ENCODE measurements at places on chromosomes 7 and 10. TPM values are rescaled to one million over a fixed set of nuclear protein-coding genes. Genes with fewer than 3 reads are reported as not detected.

Gene HABP2
- polyA plus RNA-seq = 0.73 TPM

Gene UTF1
- polyA plus RNA-seq = 0.19 TPM

GRCh38 chr7:79240413-79240812 is 213.1 kb downstream of the MAGI2 start:
- no peak for DNase-seq

Gene FAM180A
- polyA plus RNA-seq = not detected

Gene SPDYE11
- 0.41 TPM for polyA plus RNA-seq

DNA sequence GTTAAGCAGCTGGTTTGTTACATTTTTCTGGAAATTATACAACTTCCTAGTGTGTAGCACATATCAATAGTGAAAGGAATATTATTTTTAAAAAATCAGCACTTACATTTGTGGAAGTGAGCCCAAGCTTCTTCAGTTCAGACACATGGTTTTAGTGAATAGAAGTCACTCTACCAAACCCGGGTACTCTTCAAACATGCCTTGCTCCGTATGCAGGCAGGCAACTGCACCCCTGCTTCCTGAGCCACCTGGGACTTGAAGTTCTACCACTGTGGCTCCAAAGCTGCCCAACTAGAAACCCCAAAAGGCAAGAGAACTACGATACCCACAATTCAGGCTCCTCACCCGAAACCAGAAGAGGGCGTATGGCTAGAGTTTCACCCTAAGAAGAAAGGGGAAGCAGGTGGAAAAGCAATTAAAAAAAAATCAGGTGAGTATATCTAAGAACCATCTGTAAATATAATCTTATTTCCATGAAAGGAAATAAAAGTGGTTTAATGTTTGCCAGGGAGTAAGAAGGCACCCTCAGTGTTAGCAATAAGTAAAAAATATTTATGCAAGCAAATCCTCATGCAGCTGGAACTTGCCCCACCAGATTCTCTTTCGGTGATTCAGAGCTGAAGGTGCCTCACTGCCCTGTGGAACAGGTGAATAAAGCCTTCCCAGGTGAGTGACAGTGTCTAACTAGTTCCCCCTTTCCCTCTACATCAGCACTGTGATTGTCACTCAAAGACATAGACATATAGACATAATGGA is at the start of gene MACC1:
Gene MACC1, minus strand, starts transcription at position 192 of the 756 bp plus-strand sequence. CDS start 55,522 bp downstream, outside the sequence.
- DNase-seq = peak; percentile 78

DNA sequence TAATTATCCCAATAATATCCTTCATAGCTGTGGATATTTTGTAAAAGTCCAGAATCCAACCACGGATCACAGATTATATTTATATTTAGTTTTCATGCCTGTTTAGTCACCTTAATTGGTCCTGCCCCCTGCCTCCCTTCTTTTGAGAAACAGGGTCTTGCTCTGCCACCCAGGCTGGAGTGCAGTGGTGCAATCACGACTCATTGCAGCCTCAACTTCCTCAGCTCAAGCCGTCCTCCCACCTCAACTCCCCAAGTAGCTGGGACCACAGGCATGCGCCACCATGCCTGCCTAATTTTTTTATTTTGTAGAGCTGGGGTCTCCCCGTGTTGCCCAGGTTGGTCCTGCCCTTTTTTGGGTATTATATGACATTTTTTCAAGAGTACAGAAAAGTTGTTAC is 129.4 kb downstream of the KAT6B start:
- no peak for DNase-seq

DNA sequence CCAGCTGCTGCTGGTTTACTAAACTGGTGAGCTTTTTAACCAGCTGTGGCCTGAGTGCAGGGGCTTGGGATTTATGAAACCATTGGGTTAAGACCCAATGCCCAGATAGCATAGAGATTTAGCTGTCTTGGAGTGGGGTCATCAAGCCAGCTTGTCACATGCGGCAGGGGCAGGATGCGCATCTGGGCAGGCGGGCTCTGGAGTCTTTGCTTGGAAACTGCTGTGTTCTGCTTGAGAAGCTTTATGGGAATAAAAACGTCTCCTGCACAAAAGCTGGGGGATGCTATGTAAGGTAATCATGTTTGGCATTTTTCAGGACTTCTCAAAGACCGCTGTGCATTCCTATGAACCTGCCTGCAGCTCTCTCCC is 136.3 kb downstream of the MAPK8 start:
- DNase-seq = no peak

Gene H2BK1
- not detected for polyA plus RNA-seq

Gene CTAGE6
- polyA plus RNA-seq = not detected

GRCh38 chr10:68302503-68302823 is 29.4 kb upstream of the HNRNPH3 start:
- DNase-seq = no peak

GRCh38 chr10:118626953-118627352 is 31.5 kb upstream of the PRLHR start:
- no peak for DNase-seq

Gene CUZD1
- 1.7 TPM for polyA plus RNA-seq

GRCh38 chr10:117472872-117473271 is 69.7 kb upstream of the EMX2 start:
- DNase-seq = no peak

GRCh38 chr7:74483402-74484336 is 30.0 kb downstream of the GTF2IRD1 start:
- no peak for DNase-seq

- no peak for DNase-seq
Observed at GRCh38 chr10:99958302-99958701, 51.4 kb downstream of the DNMBP start.

GRCh38 chr10:127976286-127976685 is 69.4 kb downstream of the PTPRE start:
- DNase-seq = no peak

GRCh38 chr7:103348452-103348851 is 1.0 kb downstream of the PSMC2 start:
- DNase-seq = no peak

GRCh38 chr7:39507866-39508551 is 58.2 kb upstream of the YAE1 start:
- no peak for DNase-seq

Gene OPN1SW
- 1.9 TPM for polyA plus RNA-seq

- peak; percentile 72 for DNase-seq
Observed at GRCh38 chr10:7260412-7260900, 150.4 kb downstream of the SFMBT2 start.

GRCh38 chr7:80591654-80592053 is 46.8 kb upstream of the CD36 start:
- DNase-seq = no peak

- no peak for DNase-seq
Observed at GRCh38 chr10:123774132-123774742, 108.1 kb downstream of the GPR26 start.

Gene MCM10
- polyA plus RNA-seq = 11.8 TPM

Gene NPFFR1
- polyA plus RNA-seq = 0.17 TPM

DNA sequence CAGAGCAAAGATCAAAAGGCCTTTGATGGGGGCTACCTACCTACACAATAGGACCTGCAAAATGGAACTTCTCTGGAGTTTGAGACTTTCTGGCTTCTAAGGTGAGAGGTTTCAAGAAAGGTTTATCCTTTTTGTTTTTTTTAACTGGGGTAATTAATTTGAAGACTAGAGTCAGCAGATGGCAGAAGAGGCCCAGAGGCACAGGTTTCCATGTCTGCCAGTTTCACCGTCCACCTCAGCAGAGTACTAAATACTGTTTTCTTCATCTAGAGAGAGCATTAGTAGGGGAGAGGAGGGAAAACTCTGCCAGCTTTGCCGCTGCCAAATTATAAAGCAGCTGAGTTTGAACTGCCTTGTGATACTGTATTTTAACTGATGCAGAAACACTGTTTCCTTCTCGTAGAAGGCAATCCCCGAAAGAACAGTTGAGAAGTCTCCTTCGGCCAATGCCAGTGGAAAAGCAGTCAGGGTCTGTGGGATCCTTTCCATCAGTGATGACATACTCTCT is 138.7 kb downstream of the SLC25A13 start:
- no peak for DNase-seq

DNA sequence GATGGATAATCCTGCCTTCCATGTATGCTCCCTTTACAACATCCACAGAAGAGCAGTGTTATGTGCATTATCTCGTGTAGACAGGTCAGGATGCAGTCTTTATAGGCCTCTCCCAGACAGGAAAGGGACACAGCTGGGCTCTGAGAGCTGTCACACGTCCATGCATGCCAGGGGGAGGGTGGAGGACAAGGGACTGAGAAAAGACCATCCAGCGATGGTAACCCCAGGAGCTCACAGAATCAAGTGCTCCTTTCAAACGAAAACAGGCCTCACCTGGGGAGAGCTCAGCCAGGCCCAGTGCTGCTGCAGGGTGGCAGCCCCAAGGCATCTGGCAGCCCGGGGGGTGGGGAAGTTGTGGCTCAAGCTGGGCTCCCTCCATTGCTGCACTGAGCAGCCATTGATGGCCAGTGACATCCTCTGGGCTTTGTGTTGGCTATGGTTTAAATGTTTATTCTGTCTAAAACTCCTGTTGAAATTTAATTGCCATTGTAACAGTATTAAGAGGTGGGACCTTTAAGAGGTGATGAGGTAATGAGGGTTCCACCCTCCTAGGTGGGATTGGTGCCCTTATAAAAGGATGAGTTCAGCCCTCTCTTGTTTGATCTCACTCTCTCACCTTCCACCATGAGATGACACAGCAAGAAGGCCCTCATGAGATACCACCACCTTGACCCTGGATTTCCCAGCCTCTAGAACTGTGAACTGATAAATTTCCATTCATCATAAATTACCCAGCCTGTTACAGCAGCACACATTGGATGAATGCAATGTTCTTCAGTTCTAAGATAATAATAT is 15.7 kb downstream of the JCAD start:
- no peak for DNase-seq
